Activated T-helper 17 cell treated with anti-CD3 and anti-CD28 coated beads, Interleukin-2, amount 50 U/mL, for 72 hours (primary cell): ENCODE measurements at places on chromosomes 6 and 20.

DNA sequence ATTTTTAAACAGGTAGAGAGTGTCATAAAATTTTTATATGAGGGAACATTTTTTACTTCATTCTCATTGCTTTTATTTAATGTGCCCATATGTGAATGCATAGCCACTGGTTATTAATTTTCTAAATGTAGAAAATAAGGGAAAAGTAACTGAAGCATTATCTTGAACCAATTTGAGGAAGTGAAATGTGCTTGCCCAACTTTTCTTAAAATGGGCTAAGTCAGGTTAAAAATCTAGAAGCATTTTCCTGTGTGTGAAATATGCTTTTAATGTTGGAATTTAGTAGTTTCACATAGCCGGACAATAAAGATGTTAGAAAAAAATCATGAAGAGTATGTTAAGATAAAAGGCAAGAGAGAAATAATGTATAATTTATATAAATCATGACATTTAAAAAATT lies 3.8 kb downstream of the SEC23B start:
- ATAC-seq: no peak

DNA sequence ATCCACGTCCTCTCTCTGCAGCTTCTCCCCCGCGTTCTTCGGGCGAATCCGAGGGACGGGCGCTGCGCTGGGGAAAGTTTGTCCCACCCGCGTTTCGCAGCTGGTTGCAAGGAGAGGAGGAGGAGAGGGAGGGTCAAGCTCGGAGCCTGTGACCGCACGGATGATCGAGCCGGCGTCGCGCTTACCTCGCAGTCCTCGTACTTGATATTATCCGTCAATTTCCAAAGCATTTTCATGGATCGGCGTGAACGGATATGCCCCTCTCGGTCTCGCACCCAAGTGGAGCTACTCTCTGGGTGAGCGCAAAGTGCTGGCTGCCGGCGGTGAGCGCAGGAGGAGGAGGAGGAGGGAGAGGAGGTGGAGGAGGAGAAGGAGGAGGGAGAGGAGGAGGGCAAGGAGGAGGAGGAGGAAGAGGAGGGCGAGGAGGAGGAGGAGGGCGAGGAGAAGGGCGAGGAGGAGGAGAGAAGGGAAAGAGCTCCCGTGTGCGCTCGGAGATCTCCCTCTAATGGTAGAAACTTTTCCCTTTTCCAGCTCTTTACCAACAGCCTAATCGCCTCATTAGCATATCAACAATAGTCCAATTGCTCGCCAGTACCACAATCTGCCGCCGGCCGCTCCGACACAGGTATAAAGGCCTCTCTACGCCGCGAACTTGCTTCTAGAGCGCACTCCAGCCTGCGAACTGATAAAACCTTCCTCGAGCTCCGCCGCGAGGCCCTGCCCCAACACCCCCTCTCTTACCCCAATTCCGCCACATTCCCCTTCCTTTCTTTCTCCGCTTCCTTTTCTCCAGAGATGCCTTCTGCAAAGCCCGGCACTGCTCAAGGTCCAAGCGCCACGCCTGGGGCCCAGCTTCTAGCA lies at the start of gene TFAP2A:
Gene TFAP2A, minus strand, starts transcription at position 319 of the 861 bp plus-strand sequence. Its CDS starts 83 bp downstream, at position 236.
- ATAC-seq: no peak

DNA sequence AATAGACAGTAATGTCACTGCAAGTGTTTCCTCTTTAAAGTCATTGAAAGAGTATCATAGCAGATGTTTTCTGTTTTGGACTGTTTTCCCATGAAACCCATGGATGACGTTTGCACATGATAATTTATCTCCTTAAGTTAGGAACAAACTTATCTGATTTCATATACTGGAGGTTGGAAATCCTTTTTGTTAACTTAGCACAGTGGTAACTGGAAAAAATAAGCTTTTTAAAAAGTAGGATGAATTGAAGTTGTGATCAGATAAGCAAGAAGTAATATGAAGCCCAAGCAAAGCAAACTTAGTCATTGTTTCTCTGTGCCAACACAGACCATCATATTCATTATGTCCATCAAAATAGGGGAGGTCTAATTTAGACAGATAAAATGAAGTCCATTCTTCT lies 61.6 kb downstream of the PLCB4 start:
- no peak for ATAC-seq

- ATAC-seq: no peak
These were observed 590.0 kb upstream of the NOX3 start for GRCh38 chr6:156045401-156046267.

GRCh38 chr6:93419304-93420162 lies at the start of gene EPHA7:
Gene EPHA7, minus strand, starts transcription at chr6:93419559. Its CDS starts 218 bp downstream, at chr6:93419341.
- peak; percentile 69 for ATAC-seq

- ATAC-seq: no peak
These were observed 10.8 kb downstream of the TRIM26 start for GRCh38 chr6:30202366-30202765.

GRCh38 chr20:2907519-2907918 lies 34.2 kb downstream of the PTPRA start:
- ATAC-seq: no peak

DNA sequence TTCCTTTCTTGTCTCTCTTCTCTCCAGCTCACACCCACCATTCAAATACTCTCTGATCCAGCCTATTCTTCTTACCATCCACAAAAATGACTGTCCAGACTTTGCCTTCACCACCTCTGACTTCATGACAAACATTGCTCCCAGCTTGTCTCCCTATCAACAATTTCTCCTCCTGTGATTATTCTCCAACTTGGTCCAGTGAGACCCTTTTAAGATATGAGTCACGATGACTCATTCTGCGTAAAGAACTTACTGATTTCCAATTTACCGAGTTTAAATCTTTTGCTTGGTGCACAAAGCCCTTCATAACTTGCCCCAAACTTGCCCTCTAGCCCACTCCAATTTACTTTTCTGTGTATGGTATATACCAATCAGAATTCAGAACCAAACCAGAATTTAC lies 833.2 kb downstream of the MAFB start:
- ATAC-seq: no peak

DNA sequence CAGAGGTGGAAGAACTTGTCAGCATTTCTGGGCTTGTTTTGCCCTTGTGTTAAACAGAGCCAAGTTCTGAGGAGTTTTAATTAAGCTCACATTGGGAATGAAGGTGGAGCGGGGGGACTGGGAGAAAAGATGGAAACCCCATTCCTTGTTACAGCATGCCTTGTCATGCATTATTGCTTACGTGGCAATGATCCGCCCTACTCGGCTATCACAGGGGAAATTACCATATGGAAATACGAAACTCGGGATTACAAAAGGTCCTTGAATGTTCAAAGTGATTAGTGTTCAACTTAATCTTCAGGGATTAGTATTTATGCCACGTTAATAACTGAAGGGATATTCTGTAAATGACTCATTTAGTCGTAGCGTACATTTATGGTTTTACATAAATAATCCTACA lies 86.4 kb downstream of the MAP3K7 start:
- no peak for ATAC-seq

- no peak for ATAC-seq
These were observed 53.7 kb upstream of the MPC1 start for GRCh38 chr6:166436195-166437139.

- ATAC-seq: no peak
These were observed 6.1 kb downstream of the GMPR start for GRCh38 chr6:16244446-16244845.

GRCh38 chr6:20175810-20176410 lies 36.4 kb downstream of the MBOAT1 start:
- no peak for ATAC-seq

DNA sequence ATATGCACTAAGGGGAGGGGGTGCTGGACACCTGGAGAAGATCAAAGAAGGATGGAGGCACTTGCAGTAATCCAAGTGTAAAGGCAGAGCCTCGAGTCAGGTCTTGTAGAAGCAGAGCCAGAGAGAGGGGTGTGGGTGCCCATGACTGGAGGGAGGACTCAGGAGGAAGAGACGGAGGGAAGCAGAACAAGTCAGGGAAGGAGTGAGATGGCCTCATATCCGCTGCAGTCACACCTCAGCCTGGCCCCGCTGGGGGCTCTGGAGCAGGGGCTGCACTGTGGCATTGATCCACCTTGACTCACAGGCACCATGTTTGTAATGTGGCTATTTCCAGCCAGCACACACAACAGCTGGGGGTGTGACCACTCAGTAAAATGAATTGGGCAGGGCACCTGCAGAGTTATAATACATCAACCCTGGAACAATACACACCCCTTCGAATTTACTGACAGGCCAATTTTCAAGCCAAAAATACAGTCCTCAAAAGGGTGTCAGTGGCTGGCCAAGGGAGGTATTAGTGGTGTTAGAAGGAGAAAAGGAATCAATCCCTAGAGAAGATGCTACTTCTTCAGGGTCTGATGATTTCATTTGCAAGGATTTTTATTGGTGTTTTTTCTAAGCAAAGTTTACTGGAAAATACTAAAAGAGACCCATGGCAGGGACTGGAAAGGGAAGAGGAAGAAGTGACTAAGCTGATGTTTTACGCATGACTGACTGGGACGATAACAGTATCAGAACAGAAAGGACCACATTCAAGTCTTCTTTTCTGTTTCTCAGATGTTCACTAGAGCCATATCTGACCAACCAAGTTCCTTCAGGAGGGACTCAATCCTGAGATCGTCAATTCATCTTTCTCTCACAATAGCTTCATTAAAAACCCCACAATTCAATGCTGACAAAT lies 18.9 kb upstream of the NXT1 start:
- no peak for ATAC-seq

DNA sequence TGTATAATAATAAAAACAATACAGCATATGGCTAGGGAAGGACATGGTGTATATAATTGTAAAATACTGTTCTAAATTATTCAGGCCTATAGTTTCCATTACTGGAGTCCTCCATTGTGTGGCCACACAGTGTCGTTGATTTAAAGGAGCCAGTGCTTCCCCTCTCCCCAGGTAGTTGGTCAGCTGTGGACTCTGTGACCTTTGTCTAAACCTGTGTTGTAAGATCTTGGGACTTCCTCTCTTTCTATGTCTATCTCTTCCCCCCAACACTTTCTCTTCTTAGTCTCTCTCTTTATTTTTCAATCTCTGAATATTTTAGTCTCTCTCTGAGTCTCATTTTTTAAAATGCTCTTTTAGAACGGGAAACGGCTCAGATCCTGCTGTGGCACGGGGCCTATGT lies 35.6 kb downstream of the BRPF3 start:
- ATAC-seq: no peak

DNA sequence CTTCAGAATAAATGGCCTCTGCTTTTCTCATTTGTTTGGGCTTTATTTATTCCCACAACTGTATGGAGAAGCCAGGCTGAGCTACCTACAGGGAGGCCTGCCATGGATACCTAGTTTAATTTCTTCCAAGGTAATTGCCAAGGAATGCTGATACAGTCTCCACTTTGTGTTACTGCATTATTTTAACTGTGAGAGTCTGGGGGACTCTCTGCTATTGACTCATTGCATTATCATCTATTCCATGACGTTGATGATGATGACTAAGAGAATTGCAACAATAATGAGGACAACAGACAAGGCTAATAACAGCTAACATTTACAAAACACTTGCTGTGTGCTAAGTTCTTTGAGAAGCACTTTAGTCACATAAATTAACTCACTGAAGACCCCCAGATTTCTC lies 88.3 kb upstream of the COL21A1 start:
- ATAC-seq: no peak

DNA sequence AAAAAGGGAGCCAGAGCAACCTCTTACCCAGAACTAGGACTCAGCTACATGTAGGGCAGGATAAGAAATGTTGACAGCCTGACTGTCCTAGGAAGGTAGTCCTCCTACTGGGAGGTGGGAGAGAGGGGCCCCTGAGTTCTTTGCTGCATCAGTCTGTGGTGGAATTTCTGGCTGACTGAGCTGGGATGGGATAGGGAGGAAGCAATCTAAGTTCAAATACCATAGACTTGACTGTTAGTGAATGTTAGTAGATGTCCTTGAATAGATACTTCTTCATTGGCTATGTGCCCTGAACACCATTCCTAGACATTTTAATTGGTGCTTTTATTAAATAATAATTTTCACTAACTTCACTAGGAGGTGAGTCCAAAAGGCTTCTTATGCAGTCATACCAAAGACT lies 1343.6 kb upstream of the CITED2 start:
- ATAC-seq: no peak

DNA sequence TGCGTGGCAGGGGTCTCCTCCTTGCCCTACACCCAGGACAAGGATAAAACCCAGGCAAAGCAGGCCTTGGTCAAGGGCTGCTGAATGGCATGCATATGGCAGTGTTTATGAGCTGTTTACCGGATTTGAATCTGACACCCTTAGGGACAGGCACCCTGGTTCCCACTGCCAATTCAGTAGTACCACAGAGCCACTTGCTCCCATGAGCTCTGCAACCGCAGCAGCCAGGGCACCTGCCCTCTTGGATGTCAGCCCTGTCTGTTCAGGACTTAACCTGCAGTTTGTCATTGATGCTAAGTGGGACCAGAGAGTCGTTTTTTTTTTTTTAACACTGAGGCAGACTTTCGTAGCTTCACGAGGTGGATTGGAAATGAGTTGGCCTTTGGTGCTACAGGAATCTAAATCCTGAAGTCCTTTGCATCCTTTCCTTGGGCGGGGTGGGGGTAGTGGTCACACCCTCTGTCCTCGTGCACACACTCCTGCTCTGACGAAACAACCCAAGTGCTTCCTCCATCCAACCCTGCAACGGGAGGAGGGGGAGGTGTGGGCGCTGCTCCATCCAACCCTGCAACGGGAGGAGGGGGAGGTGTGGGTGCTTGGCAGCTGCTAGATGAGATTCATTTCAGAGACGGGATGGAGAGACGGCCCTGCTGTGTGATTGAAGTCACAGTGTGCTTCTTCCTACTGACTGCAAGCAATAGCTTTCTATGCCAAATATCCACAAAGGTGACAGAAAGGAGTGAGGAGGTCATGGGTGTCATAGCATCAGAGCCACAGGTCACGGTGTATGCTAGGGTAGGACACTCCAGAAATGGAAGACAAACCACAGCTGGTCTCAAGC lies 166.5 kb downstream of the SMOC2 start:
- ATAC-seq: no peak

DNA sequence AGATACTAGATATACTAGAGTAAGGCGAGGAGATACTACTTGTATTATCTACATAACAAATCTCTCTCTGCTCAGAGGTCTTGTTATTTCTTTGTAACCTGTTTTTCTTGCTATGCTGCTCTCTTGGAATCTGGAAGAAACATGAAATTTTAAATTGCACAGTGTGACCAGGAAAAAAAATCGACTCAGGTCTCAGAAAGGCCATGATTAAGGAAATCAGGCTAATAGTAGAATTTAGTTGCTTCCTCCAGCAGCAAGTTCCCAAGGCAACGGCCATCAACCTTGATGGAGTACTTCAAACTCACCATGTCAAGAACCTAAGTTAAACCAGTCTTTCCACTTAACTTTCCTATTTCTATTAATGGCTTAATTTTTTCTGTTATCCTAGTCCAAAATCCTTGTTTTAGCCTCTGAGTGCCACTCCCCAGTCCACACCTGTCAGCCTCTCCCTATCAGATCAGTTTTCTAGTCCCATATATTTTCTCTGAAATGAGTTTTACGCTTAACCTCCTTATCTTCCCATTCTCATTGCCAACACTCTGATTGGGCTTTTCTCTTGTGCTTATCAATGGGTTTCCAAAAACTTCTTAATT lies 87.7 kb upstream of the BEND3 start:
- no peak for ATAC-seq
